ENCODE measurements at places on chromosomes 13 and 19. TPM values are rescaled to one million over a fixed set of nuclear protein-coding genes. Genes with fewer than 3 reads are reported as not detected.

DNA sequence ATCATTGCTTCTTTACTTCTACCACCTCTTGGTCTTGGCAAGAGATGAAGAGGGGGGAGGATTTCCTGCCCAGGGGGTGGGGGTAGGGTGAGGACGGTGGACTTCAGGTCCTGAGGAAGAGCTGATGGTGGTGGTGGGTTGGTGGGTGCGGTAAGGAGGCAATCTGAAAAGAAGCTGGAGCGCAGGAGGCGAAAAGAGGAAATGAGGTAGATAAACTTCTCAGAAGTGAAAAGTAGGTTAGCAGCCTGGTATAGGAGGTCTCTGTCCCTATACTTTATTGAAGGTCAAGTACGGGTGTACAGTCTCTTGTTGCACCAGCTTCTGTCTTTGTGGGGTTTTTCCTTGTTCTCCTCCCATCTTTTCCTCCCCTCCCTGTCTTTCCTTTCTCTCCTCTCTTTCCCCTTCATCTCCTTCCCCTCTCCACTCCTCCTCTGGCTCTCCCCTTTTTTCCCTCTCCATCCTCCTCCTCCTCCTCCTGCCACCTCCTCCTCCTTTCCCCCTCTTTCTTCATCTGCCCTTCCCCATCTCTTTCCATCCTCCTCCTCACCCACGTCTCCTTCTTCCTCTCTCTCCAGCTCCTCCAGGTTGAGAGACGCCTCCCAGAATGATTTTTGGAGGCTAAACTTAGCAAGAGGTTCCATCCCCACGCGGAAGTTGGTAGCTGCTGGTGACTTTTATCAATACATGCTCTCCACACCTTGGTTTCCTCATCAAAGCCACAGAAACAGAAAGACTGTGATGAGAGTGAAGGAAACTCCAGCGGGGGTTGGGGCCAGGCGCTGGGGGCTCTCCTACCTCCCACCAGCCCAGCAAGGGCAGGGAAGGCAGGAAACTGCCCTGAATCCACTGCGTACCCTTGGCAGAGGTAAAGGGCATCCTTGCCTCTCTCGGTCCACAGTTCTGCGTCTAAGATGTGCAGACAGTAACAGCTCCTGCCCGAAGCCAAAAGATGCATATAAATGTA is 15.3 kb downstream of the TNFSF14 start:
- no peak for DNase-seq

- no peak for DNase-seq
Observed at GRCh38 chr13:94921181-94921580, 208.8 kb upstream of the SOX21 start.

DNA sequence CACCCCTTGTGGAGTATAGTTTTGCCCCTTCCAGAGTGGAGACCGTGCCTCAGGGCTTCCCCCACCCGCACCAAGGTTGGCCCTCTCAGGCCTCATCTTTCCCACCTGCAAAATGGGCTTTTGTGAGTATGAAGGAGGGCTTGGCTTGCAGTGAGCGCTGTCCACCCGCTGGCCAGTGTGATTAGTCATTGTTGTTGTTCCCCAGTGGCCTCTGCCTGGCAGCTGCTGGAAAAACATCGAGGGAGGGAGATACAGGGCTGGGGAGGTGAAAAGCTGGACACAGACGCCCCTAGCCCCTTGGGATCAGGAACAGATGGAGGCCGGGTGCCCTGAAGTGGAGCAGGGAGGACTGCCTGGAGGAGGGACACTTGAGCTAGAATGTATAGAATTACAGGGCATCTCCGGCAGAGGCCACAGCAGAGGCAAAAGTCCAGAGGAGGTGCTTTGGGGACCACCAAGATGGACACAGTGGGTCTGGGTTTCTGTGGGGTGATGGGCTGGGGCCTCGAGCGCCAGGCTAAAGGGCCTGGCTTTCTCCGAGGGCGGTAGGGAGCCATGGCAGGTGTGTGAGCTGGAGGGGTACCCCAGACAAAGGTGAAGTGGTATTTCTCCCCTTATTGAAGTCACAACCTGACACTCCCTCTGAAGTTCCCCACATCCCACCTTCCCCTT is 3.9 kb upstream of the IL12RB1 start:
- no peak for DNase-seq

DNA sequence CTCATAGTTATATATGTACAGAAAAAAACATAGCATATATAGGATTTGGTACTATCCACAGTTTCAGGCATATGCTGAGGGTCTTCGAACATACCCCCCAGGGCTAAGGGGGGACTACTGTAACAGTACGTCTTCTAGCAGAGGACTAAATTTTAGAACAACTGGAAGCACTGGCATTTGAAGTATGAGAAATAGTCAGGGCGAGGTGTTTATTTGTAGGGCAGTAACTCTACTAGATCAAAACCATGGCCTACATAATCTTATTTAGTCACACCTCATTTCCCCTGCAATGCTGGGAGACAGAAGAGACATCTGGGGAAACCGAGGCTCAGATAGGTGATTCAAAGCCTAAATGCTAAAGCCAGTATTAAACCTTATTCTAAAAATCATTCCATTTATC is 245.6 kb downstream of the DCT start:
- DNase-seq, result no peak

IQCN gene
- total RNA-seq, result 1.7 TPM

All from omental fat pad (tissue), 4 donors.